Sciatic nerve (tissue), 2 donors: ENCODE measurements at places on chromosomes 4 and X. TPM values are rescaled to one million over a fixed set of nuclear protein-coding genes. Genes with fewer than 3 reads are reported as not detected.
A peak's percentile ranks its signal among the peaks of the same experiment; 100 is the strongest.

DNA sequence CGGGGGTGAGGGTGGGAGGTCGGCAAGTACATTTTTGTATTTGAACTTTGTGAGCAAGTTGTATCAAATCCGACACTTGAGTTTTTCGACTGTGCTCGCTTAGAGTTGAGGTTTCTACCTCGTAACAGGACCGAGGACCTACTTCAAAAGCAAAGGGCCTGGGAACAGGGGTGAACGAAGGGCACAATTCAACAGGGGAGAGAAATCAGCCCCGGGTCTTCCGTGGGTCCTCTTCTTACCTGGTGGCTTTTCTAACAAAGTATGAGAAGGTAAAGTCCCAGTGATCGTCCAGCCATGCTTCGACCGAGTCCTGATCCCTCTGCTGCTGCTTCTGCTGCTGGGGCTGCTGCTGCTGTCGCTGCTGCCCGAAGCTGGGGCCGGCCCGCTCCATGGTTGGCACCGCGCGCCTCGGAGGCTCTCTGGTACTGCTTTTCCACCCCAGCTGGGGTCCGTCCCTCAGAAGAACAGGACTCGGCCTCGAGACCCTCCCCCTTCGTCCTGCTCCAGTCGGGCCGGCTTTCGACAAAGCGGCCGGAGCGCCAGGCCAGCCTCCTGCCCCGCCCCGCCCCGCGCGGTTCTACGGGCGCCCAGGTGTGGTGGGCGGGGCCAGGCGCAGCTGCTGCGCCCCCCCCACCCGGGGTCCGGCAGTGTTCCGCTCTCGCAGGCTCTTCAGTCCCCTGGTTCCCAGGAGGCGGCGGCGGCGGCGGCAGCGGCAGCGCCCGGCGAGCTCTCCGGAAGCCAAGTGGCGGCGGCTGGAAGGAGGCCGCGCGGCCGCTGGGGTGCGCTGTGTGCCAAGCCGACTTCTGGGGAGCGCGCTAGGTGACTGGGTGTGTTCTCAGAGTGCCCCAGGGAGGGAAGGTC is at the start of gene PDE5A:
Gene PDE5A (minus strand): TSS at position 524 of the 861 bp plus-strand sequence. CDS start 133 bp downstream, at position 391.
- DNase-seq: peak; percentile 88

GRCh38 chr4:80219301-80220025 is 22.2 kb downstream of the PRDM8 start:
- DNase-seq: no peak

GRCh38 chr4:60611762-60612496 is 588.2 kb upstream of the ADGRL3 start:
- no peak for DNase-seq

DNA sequence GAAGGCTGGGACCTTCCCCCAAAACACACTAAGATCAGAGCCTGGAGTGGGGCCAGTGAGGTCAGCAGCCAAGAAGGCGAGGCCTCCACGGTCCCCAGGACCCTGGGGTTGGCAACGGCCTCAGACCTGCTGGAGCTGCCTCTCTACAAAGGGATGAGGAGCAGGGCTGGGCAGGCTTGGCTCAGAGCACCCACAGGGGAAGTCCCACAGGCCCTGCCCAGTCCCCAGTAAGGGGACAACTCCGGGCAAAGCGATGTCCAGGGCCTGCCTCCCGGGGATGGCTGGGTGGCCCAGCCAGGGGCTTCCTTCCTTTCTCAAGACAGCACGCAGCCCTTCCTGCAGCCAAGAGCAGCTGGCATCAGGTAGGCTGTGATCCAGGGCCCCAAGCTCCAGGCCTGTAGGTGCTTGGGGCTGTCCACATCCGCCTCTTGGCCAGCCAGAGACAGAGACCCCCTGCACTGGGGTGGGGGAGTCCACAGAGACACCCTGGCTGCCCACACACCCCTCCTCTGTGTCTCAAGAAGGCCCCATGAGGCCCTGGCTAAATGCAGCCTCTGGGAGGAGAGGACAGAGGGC is 5.7 kb downstream of the MXD4 start:
- DNase-seq: peak; percentile 74

GRCh38 chr4:151670843-151671242 is 90.0 kb downstream of the GATB start:
- no peak for DNase-seq

- DNase-seq: no peak
Measured at GRCh38 chr4:151600432-151600831, 160.4 kb downstream of the GATB start.

DNA sequence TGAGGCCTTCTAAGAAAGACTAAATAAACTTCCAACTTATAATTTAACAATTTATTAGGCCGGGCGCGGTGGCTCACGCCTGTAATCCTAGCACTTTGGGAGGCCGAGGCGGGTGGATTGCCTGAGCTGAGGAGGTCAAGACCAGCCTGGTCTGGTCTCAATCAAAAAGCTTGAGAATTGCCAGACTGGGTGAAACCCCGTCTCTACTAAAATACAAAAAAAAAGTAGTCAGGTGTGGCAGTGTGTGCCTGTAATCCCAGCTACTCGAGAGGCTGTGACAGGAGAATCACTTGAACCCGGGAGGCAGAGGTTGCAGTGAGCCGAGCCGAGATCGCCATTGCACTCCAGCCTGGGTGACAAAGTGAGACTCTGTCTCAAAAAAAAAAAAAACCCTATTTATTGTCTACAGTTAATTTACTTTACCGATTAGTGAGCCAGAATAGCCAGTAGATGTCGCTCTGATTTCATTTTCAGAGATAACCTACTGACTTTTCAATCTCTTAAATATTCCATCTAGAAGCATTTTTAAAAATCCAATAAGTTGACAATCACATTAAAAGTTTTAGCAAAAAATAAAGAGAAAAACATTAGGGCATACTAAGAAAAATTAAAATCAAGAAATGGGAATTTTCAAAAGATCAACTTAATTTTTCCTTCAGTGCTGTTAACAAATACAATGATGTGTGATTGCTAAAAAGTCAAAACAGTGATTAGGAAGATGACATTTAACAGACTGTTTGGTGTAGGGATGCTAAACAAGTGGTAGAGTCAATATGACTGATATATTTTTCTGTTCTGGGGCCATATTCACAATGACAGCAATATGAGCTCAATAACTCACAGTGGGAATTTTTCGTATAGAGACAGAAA is 4.3 kb upstream of the SHROOM3 start:
- no peak for DNase-seq

GRCh38 chr4:156803056-156803455 is 168.5 kb downstream of the PDGFC start:
- no peak for DNase-seq

GRCh38 chr4:3345384-3345783 is 52.6 kb downstream of the RGS12 start:
- no peak for DNase-seq

- DNase-seq: no peak
Measured at GRCh38 chrX:114581528-114582263, 2.2 kb upstream of the HTR2C start.

DNA sequence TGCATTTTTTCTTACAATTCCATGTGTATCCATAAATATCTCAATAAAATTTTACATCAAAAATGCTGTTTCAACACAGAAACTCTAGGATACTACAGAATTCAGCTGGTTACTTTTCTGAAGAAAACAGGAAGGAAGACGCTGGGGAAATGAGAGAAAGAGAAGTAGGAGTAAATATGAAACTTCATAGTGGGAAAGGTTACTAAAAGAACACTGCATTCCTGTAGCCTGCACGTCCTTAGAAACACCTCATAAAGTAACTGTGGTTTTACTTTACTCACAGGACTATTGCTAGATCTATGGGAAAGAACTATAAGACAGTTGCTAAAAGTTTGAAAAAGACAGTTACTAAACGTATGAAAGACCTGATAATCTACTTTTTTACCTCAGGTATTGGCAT is 23.1 kb downstream of the ATP11C start:
- no peak for DNase-seq

CT45A1 gene
- total RNA-seq: not detected

WNK3 gene
- total RNA-seq: 2.4 TPM

HSFX3 gene
- total RNA-seq: not detected

TMEM128 gene
- total RNA-seq: 21.1 TPM

ADRA2C gene
- 4.8 TPM for total RNA-seq
